NCI-H2081 (cell line): ENCODE measurements at places on chromosomes 2 and 18.
A peak's percentile ranks its signal among the peaks of the same experiment; 100 is the strongest.

DNA sequence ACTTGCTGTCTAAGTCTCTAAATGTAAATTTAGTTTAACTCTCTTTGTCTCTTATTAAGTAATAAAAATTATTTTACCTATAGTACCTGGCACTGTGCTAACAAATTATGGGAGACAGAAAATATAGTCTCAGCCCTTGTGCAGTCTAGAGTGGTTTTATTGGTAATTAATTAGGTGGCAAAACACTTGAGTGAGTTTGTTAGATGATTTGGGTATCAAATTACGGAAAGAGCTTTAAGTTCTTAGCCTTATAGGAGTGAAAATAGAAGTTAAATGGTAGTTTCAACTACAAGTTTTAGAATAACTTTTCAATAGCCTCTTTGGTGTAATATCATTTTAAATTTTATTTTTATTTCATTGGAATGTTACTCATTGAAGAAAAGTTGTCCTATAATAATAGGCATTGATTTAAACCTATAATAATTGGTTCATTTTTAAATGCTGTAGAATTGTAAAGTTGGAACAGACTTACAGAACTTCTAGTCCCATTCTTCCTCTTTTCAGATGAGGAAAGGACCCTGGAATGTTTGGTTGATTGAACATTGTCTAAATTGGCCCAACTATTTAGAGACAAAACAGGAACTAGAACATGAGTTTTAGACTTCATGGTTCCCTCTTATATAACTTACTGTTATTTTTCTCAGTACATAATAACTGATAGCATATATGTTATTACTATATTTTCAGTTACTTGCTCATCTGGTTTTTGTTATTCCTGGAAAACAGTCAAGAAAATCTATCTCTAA is 10.2 kb upstream of the HTR2B start:
- DNase-seq: no peak

DNA sequence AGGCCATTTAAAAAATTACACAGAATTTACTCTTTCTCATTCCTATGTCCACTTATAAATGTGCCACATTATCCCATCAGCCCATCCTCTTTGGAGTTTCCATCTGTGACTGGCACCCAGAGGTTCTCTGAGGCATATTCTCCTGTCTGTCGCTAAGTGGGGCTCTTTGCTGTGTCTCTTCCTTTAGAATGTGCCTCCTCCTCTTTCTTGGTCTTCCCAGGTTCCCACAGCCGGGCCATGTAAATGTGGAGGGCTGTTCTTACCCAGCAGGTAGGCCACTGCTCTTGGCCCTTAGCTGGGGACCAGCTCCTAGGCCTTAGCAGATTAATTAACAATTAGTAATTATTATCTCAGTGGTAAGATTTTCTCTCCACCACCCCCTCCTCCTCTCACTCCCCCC is 167.0 kb downstream of the INSIG2 start:
- DNase-seq: no peak

DNA sequence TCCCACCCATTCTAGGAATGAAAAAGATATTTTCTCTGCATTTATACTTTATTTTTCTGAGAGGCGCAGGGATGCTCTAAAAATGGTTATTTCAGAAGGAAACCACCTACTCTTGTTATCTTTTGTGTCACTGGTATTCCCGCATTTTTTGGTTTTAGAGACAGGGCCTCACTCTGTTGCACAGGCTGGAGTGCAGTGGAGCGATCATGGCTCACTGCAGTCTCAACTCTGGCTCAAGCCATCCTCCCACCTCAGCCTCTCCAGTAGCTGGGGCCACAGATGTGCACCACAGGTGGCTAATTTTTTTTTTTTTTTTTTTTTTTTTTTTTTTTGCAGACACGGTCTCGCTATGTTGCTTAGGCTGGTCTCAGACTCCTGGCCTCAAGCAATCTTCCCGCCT is 135.9 kb downstream of the NCK2 start:
- no peak for DNase-seq

- DNase-seq: no peak
Measured at GRCh38 chr18:74082742-74083556, 64.7 kb downstream of the FBXO15 start.

DNA sequence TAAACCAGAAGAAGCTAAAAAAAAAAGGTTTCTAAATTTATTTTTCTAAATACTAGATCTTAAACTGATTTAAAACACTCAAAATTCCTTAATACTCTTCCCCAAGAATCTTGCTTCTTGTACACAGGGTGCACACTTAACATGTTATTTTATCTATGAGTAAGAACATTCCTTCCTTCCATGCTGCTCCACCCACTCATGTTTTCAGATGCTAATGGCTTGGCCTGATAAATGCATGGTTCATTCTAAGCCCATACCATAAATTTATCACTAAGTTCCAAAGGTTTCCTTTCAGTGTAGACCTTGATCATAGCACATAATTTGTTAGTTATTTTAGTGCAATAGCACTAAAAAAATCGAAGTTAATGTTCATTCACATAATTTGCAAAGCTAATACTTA is 8.1 kb downstream of the FBXO48 start:
- no peak for DNase-seq

DNA sequence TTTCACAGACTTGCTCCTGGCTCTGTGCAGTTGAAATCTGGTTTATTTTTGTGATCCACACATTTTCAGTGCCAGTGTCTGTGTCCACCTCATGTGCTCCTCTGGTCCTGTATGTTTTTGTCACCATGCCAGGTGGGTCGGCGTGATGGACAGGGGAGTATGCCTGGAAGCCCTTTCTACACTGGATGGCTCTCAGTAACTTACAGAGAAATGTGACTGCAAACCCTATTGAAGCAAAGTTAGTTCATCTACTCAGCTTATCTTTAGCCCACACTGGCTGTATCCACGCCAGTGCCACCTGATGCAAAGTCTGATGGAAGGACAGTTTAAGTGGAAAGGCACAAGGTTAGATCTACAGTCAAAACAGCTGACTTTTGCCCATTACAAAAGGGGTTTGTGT is 4.3 kb downstream of the IMPA2 start:
- no peak for DNase-seq

GRCh38 chr2:132901661-132902060 is 231.7 kb upstream of the LYPD1 start:
- no peak for DNase-seq

GRCh38 chr2:49335546-49335945 is 181.2 kb upstream of the FSHR start:
- DNase-seq: no peak

DNA sequence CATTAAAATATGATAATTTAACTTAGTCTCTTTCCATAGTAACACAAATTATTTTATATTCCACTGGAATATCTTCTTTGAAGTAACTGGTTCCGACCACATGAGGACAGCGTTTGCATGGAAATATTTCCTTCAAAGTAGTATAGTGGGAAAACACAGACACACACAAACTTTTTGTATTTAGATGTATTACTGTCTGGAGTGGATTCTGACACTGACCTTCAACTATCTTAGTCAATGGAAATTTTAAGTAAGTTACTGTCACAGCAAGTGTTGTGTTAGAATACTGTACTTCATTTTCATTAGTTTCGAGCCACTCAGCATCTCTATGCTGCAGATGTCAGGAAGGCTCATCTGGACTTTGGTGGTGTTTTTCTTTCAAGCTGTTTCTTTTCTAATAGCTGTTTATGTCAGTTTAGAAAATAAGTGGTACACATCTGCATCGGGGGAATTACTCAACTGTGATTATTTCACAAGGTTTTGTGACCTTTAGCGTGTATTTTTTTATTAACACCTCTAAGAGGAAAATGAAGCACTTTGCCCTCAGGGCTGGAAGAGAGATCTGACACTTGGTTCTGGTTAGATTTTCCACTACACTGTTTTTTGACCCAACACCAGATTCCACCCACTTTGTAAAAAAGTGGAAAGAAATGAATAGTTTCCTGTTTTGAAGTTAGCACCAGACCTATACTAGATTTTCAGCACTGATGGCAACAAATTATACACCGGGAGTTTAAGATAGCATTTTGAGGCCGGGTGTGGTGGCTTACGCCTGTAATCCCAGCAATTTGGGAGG is 18.9 kb upstream of the THOC1 start:
- DNase-seq: peak; percentile 28

DNA sequence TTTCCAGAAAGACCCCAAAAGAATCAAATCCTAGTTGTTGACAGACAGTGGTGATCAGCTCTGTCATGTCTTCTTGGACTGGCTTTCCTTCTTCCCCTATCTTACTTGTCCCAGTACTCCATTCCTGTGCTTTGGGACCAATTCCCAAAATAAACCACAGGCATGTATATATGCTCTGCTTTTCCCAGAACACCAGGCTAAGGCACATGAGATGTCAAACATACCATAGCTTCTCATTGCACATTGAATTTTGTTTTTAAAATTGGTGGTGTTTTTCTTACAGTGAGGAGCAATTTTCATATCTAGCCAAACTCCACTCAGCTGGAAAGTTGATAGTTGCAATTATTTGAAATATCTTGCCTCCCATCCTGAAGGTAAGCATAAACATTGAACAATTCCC is 88.9 kb upstream of the RGPD4 start:
- no peak for DNase-seq

GRCh38 chr18:24937639-24938275 is 414.2 kb downstream of the ZNF521 start:
- no peak for DNase-seq

- no peak for DNase-seq
Measured at GRCh38 chr2:150339282-150339681, 148.2 kb downstream of the RND3 start.

DNA sequence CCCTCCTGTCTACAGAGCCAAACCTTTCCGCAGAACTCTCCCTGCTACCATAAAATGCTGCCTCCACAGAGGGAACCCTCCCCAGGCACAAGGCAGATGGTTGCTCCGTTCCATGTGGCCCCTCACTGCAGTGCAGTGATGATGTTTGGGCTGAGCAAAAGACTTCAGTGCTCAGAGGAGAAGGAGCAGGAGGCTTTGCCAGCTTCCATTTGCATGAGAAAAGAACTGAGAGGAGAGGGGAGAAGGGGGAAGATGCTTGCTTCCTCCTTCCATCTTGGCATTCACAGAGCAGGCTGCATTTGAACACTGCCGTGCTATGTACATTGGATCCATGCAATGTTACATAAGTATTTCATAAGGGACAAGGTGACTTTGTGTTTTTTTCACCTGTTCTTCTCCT is 46.6 kb upstream of the TMEM200C start:
- no peak for DNase-seq

DNA sequence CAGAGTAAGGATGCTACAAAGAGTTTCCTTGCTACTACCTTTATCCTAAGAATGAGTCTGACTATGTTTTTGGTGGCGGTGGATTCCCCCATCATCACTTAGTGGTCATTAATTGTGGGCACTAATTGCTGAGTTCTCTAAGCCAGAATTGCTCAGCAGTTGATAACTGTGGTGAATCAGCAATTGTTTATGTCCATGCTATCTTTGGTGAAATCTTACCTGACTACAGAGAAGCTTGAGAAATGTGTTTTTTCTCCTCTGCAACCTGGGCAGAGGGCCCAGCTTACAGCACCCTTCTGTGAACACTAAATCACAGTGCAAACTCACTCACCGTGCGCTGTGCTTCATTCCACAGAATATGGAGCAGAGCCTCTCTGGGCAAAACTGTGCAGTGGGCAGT is 683.6 kb downstream of the CNTNAP5 start:
- DNase-seq: no peak

GRCh38 chr2:104982111-104982510 is 55.8 kb upstream of the MRPS9 start:
- DNase-seq: no peak

- DNase-seq: no peak
Measured at GRCh38 chr2:223523551-223524001, 78.6 kb downstream of the SCG2 start.

DNA sequence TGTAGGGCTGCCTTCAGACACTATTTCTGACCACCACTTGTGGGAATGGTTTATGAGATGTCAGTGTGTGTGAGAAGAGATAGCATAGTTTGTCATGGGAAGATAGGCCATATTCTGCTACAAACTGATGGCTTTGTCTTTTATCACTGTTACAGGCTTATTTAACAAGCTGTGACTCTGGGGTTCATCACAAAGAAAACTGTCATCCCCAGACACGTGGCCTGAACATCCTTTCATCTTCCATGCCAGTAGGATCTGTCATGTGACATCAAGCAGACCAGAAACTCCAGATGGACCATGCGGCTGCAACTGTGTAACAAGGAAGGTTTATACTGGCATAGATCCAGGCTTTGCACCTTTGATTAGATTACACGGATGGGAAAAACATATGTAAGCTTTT is 128.6 kb upstream of the KCNH7 start:
- peak; percentile 37 for DNase-seq

- DNase-seq: peak; percentile 36
Measured at GRCh38 chr2:230411570-230412370, 4.2 kb upstream of the SP100 start.

DNA sequence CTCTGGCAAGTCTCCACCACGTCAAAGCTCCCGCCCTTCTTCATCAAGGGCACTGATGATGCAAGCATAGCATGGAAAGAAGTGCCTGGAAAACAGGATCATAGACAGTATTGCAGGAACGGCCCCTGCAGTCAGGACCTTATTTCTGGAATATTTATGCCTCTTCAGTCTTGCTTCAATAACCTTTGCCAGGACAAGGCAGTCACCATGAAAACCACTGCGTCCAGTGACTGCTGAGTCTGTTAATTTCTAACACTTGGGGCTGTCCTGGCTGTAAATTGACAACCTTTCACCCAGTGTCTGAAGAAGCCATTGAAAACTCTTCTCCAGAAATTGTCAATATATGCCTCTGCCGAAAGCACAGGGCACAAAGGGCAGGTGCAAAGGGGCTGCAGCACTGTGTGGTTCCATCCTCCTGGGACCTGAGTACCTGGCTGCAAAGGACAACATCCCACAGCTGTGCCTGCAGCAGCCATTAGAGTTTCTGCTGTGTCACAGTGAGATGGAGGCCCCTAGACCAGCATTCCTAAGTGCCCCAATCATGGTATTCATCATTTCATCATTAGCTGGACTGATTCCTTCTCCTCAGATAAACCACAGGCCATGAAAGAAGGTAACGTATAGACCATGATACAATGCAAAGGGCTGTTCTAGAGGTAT is 819.6 kb downstream of the RNF144A start:
- no peak for DNase-seq

GRCh38 chr2:179096090-179096489 is 46.2 kb upstream of the CCDC141 start:
- DNase-seq: peak; percentile 57

- DNase-seq: no peak
Measured at GRCh38 chr2:239965318-239965717, 59.8 kb downstream of the NDUFA10 start.

GRCh38 chr2:39730685-39731302 is 48.3 kb downstream of the THUMPD2 start:
- peak; percentile 51 for DNase-seq
